Cerebellar nuclear complex (tissue), 1 donor: ENCODE measurements at places on chromosomes 6 and 20.

DNA sequence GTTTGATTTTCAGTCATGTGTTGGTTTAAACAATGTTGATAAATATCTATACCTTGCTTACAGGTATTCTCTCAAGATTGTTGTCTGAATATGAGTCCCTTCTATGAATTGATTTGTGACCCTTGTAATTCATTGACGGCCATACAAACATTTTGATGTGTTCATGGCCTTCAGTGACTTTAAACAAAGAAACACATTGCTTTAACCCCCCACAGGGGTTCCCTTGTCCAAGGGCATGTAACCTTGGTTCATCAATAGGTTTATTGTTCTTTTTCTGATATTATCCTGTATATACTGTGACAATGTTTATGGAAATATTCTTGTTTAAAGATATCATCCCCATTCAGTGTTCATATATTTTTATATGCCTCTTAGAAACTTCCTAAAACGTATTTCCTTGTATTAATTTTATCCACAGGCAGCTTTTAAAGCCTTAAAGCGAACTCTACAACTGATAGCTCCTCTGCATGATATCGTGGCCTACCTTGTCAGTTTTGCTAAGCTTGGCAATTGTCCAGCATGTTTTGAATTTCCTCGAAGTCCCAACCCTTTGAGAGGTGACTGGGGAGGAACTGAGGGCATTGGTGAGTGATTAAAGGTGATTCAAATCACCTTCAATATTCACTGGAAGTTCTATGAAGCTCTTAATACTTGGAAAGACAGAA lies 87.0 kb downstream of the CD164 start:
- no peak for DNase-seq

DNA sequence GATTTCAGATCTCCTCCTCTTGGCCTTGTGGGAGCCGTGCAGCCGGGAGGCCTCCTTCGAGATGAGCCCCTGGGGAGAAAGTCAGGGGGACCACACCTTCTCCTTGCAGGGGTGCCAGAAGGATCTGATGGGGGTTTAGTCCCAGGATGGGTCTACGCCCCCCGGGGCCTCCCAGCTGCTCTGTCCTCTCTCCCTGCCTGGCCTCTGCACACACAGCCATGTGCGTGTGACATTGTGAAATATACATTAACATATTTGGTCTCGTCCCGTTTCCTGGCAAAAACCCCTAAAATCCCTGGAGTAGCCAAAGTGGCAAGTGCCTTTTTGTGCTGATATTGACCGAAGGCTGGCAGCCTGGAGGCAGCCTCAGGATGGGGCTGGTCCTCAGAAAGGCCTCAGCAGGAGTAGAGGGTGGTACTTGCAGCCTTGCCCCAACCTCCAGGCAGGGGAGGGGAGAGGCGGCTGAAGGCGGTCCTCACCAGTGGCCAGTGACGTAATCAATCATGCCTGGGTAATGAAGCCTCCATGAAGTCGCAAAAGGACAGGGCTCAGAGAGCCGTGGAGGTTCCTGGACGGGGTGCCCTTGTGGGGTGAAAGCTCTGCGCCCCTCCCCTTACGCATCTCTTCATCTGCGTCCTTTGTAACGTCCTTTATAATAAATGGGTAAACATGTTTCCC lies 5.1 kb upstream of the HELZ2 start:
- DNase-seq = no peak

DNA sequence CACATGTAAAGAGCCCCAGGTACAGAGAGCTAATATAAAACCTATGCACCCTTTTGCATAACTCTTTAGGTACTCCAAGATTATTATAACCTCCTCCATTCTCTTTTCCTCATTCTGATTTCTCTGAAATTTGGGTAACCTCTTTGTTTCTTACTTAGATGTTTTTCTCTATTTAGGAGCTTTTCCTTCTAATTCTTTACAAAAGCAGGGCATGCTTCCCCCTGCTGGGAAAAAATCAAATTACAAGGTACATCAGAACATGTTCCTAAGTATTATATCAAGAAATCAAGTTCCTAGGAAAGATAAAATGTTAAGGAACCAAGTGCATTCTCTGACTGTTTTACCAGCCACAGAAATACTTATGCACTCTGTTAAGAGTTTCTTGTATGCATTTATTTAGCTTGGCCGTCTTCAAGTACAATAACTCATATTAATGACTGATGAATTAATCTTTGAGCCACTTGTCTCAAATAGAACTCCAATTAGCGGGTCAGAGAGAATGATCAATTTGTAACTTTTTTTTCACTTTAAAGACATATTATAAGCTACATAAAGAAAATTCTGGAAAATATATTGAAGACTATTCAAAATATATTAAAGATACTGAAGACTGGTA lies 2.1 kb downstream of the KHDRBS2 start:
- no peak for DNase-seq

- DNase-seq = no peak
These were observed 3.7 kb upstream of the SMAP1 start for GRCh38 chr6:70663881-70664466.

DNA sequence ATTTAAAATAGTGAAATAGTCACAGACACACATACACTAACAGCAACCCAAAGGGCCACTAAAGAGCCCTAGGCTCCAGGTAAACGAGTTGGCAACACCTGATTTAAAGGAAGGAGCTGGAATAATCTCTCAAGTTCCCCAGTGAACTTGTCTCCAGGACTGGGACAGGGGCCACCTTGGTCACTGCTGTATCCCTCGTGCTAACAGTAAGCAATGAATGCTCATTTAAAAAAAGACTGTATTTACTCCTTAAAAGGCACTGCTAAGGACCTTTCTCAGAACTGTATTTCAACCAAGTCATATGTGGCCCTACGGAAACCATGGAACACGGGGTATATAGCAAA lies 1.3 kb downstream of the DIDO1 start:
- no peak for DNase-seq

DNA sequence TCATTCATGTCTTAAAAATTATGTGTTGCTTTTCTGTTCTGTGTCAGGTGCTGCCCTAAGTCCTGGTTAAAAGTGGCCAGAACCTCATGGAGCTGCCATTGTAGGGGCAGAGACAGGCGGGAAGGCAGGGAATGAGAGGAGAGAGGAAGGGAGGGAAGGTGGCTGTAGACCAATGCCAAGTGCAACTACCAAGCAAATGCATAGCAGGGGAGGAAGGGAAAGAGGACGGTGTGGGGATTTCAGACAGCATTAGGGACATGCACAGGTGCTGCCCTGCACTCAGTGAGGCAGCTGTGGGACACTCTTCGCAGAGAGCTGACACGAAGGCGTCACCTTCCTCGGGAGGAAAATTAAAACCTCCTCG lies 21.0 kb downstream of the GGTLC1 start:
- DNase-seq = no peak

DNA sequence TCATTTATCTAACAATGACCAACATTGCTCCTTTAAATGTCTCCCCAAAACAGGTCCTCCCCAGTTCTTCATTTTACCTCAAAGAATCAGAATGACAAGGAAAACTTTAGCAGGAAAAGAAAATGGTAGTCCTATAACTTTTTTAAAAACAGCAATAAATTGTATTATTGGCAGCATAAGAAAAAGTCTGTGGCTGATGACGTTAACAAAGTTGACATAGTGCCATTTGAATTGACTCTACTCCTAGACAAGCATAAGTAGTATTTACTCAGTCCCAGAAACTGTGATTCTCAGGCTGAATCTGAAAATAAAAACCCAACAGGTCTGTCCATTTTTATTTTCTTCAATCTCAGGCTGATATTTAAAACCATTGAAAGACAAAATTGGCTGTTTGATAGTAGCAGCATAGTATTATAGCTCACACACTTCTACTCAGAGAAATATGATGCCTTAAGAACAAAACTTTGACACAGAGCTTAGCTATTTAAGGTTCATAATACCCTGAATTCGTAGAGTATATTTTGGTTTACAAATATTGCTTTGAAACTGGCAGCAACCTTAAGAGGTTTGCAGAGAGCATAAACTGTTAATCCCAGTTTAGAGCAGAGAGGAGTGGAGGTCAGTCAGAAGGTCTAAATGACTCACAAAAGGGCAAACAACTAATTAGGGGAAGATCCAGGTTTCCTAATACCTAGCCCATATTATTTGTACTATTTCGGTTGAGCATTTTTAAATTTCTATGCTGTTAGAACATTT lies 35.0 kb upstream of the TENT5A start:
- DNase-seq = no peak

DNA sequence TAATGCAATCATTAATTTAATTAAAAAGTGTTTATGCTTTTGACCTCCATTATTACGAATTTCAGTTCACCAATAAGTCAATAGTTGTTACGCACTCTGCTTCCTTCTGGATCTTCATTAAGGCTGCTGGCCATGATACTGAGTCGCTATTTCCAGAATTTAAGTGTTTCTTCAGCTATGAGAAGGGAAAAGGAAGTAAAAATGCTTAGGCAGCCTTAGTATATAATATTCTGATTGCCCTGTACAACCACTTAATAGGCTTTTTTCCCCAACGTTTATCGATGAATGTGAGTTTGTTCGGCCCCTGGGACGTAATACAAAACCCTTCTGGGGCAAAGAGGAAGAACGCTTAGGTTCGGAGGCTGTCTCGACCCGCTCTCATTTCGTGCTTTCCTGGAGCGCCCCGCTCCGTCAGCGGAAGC lies 644 bp downstream of the OARD1 start:
- no peak for DNase-seq

GRCh38 chr6:13354331-13355042 lies 26.1 kb upstream of the TBC1D7 start:
- DNase-seq = no peak

DNA sequence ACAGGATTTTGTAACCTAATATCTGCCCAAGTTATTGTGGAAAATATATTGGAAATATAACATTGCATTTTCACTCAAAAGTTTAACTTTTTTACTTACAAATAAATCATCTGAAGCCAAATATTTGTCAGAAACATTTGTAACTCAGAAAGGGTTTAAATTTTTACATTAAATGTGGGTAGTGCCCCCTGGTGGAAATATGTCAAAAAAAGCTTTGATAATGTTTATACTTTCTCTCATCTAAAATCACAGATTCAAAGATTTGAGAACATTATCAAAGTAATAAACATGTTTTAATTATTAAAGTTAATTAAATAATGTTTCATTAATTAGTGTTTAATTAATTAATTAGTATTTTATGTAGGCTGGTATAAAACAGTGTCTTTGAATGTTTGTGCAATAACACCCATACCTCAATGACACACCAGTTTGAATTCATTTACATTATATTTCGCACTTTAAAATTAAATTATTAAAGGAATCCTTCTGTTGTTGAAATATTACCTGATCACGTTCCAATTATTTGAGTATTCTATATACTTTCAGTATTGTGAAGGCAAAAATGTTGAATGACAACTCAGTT lies 320.1 kb upstream of the FKBP1C start:
- no peak for DNase-seq

DNA sequence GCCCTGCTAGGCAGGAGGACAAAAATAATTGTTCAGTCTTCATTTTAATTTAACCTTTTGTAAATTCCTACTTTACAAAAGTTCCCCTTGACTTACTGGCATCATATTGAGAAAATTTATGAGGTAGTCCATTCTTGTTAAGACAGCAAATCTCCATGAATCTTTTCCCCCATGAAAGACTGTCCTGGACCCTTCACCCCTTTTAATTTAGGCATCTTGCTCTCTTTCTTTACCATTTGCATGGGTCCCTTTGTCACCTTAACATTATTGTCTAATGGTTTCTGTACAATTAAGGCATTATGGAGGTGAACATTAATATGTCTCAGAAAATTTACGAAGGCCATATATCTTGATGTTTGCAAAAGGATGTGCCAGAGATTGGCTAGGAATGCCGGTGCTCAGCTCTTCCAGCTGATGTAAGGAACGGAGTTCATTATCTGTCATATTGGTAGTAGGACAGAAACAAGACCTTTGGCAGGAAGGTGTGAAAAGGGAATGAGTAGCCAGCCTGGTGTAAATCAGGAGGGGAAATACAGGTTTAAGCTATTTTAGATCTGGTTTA lies 382.8 kb upstream of the TSHZ2 start:
- DNase-seq = no peak

DNA sequence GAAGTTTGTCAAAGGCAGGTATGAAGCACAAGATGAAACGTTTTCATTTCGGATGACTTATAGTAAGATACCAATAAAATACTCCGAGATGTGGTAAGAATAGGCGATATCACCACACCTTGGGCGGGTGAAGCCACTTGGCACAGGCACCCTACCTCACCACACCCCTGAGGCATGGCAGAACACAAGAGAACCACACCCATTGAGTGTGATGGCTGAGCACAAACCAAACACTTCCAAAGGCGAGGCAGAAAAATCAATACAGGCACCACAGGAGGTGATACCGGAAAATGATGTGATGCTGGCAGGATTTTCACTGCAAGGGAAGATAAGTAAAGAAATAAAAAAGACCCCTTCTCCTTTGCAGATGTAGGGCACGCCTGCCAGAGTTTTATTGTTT lies 332.9 kb upstream of the PRDM1 start:
- DNase-seq = no peak

DNA sequence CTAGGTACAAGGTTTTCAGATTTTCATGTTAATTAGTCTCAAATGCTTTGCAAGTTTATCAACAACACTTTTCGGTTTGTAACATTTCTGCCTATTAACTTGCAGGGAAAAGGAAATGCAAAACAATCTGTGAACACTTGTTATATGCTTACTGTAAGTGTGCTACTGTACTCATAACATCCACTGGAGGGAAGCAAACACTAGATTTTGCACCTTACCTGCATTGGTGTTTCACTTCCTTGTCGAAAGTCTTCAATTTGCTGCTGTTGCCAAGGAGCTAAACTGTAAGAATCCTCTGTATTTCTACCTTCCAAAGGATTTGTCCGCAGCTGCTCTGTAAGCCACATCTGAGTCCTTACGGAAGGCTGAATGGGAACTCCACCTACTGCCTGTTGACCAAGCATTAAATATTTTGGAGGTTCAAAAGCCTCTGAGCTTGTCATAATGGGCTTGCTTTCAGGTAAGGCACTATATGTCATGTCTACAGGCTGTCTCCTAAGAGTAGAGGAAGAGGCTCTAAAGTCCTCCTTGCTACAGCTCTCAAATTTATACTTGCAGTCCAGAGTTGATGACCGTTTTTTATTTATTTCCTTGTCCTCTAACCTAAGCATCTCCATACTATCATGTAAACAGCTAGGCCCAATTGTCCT lies 17.3 kb downstream of the PLN start:
- DNase-seq = no peak

DNA sequence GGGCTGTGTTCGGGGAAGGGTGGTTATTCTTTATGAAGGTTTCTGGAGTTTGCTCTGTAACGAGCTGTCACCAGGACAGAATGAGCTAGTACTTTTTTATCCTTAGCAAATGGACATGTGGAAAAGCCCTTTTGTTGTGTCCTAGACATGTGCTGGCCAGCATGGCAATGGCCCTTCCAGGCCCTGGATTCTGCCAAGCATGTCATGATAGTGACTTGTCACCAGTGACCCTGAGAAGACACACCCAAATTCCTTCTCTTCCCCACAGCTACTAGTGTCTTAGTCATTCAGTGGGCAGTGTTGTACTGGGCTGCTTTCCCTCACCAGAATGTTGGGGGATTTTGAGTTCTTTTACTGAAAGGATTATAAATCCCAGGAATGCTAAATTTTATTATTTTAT lies 74.0 kb upstream of the XRN2 start:
- no peak for DNase-seq
